Stomach (tissue), 19 donors: ENCODE measurements at places on chromosomes 4 and X. TPM values are rescaled to one million over a fixed set of nuclear protein-coding genes. Genes with fewer than 3 reads are reported as not detected.

- no peaks in the 10 kb centered on the region for H3K27me3 ChIP-seq
- peaks cover 13% of the 10 kb centered on the region for H3K4me1 ChIP-seq
- H3K4me3 ChIP-seq: no peak overlapping the region
These were observed 4.5 kb upstream of the MYOZ2 start for GRCh38 chr4:119131164-119131563.

DNA sequence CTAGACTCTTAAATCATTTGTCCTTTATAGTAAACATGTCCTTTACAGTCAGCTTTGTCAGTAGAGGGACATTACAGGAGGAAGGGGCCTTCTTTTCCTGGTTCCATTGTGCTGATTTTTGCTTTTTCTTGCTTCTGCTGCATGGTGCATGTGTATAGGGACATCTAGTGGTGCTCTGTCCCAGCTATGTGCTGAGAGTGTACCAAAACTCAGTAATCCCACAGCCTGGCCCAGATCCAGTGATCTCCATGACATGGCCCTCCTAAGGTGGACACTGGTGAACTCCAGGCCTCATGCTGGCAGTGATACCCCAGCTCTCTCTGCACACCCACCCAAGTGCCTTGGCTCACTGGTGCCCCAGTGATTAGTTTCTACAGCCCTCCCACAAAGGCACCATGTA is 45.2 kb downstream of the MAGEB17 start:
- no peak overlapping the region for H3K4me3 ChIP-seq
- no peak overlapping the region for H3K27ac ChIP-seq
- no peaks in the 10 kb centered on the region for H3K36me3 ChIP-seq
- no peak for DNase-seq
- H3K4me1 ChIP-seq: no peaks in the 10 kb centered on the region
- no peaks in the 10 kb centered on the region for H3K27me3 ChIP-seq

DNA sequence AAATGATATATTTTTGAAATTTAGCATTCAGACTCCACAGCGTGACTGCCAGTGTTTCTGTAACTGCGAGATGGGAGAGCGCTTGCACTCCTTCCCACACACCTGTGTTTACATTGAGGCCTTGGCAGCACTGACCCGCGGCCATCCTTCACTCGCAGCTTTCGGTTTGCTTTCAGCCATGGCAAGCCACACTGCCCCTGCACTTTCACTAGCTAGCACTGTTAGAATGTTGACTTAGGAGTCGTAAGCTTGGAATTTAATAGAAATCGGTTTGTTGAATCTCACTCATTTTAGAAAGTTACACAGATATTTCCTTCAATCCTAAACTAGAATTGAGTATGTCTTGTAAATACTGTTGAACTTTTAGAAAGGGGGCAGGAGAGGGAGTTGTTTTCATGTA is 136.2 kb downstream of the CFAP299 start:
- H3K27ac ChIP-seq: no peak overlapping the region
- no peaks in the 10 kb centered on the region for H3K36me3 ChIP-seq
- no peaks in the 10 kb centered on the region for H3K4me1 ChIP-seq
- no peaks in the 10 kb centered on the region for H3K27me3 ChIP-seq

HEPH gene
- total RNA-seq: 48.7 TPM

DNA sequence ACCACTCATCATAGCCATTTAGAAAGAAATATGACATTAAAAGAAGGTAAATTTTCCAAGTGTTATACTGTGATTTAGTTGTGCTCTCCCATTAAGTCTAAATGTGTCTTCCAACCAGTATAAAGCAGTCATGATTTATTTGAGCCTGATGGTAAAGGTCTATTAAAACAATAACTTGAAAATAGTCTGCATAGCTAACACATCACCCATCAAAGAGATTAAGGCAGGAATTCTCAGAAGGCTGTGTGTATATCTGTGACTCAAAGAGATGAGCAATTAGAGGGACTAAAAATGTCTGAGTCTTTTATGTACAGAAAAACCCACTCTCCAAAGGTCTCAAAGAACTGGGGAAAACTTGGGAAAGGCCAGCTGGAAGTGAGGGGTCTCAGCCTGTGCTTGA is 70.3 kb upstream of the IQCM start:
- H3K4me3 ChIP-seq: no peak overlapping the region
- no peak for DNase-seq
- H3K27me3 ChIP-seq: no peaks in the 10 kb centered on the region
- no peaks in the 10 kb centered on the region for H3K36me3 ChIP-seq
- no peaks in the 10 kb centered on the region for H3K4me1 ChIP-seq

- DNase-seq: no peak
- H3K36me3 ChIP-seq: no peaks in the 10 kb centered on the region
- no peaks in the 10 kb centered on the region for H3K27me3 ChIP-seq
- peaks cover 12% of the 10 kb centered on the region for H3K4me1 ChIP-seq
- no peak overlapping the region for H3K27ac ChIP-seq
These were observed 101.9 kb downstream of the FBXW7 start for GRCh38 chr4:152434011-152434410.

ADAM29 gene
- total RNA-seq: not detected

C4orf51 gene
- total RNA-seq: not detected

DNA sequence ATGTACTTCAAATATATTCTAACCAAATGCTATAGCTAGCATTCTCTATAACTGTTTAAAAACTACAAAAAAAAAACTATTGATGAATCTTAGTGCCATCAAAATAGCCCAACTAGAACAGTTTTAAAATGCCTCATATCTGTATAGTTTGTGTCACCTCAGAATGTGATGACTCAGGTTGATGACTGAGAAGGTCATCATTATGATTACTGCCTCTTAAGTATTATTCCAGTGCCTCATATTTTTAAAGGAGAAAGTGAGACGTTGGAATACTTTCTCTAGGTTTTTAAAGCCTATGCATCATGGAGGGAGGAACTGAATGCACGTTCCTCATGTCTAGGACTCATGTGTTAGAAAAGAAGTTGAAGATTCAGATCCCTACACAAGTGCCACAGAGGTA is 88.2 kb downstream of the TMA16 start:
- H3K36me3 ChIP-seq: no peaks in the 10 kb centered on the region
- DNase-seq: no peak
- no peaks in the 10 kb centered on the region for H3K4me1 ChIP-seq
- H3K27ac ChIP-seq: no peak overlapping the region
- no peaks in the 10 kb centered on the region for H3K27me3 ChIP-seq
- H3K4me3 ChIP-seq: no peak overlapping the region

DNA sequence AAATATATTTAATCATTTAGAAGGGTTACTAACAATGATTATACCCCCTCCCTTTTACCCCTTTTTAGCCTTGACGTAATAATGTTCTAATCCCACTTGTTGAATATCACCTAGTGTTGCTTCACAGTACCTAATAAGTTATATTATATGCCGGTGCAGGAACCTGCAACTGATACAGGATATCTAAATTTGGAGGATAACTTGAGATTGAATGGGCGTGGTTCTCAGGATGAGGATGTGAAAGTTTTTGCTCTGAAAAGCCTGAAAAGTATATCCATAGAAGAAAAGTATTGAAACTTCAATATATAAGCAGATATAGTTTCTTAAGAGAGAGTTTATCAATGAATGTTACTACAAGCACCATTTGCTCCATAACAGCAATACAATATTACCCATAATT is 59.8 kb downstream of the ZNF711 start:
- H3K4me1 ChIP-seq: no peaks in the 10 kb centered on the region
- no peak overlapping the region for H3K27ac ChIP-seq
- DNase-seq: no peak
- H3K4me3 ChIP-seq: no peak overlapping the region
- peaks cover 4% of the 10 kb centered on the region for H3K36me3 ChIP-seq

HPGD gene
- total RNA-seq: 93.3 TPM

DAPP1 gene
- 13.4 TPM for total RNA-seq

GRCh38 chr4:25058796-25059195 is 28.1 kb upstream of the LGI2 start:
- H3K36me3 ChIP-seq: no peaks in the 10 kb centered on the region
- DNase-seq: no peak
- no peaks in the 10 kb centered on the region for H3K27me3 ChIP-seq
- no peak overlapping the region for H3K27ac ChIP-seq
- peaks cover 10% of the 10 kb centered on the region for H3K4me1 ChIP-seq

GRCh38 chr4:176592976-176593670 is 199.6 kb downstream of the VEGFC start:
- no peak for DNase-seq
- H3K27me3 ChIP-seq: no peaks in the 10 kb centered on the region
